Stimulated activated CD8-positive, alpha-beta memory T cell treated with anti-CD3 and anti-CD28 coated beads, Interleukin-7, amount 100 ng/mL, for 1 hour (primary cell): ENCODE measurements at places on chromosomes 7 and 10.

- DNase-seq = no peak
Measured at GRCh38 chr10:79391231-79392019, 44.2 kb downstream of the PPIF start.

DNA sequence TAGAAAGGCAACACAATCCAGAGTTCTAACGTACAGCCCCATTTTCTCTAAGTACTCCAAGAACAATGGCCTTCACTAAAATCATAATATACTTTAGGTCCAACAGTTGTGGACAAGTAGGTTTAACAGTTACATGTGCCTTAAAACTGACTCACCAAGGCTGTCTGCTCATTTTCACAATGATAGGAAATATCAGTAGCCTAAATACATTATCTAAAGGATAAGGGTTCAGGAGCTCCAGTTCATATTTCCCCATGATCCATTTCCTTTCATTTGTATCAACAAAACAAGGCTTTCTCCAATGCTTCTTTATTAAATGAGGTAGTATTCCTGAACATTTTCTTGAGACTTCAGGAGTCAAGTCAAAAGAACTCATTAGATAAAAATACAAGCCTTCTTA, 164.0 kb downstream of the SLC25A13 start:
- no peak for DNase-seq

GRCh38 chr7:98602755-98603398, 14.2 kb upstream of the NPTX2 start:
- no peak for DNase-seq

DNA sequence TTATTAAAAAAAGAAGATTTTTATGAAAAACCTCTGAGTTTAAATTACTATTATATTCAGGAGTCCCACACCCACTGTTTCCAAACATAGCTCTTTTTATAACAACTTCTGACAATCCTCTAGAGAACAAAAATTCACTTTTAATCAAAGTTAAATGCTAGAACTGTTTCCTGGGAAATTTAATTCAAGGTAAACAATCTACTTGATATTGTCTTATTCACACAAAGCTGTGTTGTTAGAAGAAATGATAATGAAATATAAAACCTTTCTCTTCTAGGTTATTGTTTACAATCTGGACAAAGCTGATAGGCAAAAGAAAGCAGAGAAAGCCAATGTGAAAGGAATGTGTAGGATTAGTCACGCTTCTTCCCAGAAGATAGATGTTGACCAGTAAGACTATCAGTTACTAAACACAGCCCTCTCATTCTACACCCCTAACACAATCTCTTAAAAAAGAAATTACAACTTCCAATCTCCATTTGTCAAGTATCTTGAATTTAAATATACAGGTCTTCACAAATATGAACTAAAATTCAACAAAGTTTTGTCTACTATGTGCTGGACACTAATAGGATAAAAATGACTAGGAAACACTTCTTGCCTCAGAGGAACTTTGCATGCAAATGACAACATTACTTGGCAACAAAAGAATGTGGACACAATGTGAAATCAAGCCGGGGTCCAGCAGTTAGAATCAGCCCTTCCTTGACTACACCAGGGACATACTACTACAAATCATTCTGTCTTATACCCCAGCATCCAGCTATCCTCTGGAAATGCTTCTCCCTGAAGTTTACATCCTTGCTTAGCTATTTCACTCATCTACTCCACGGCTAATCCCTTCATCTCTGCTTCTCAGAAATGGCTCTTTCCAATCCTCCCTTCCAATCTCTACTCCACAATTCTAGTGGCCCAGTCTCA, 123.7 kb downstream of the IMMP2L start:
- no peak for DNase-seq

DNA sequence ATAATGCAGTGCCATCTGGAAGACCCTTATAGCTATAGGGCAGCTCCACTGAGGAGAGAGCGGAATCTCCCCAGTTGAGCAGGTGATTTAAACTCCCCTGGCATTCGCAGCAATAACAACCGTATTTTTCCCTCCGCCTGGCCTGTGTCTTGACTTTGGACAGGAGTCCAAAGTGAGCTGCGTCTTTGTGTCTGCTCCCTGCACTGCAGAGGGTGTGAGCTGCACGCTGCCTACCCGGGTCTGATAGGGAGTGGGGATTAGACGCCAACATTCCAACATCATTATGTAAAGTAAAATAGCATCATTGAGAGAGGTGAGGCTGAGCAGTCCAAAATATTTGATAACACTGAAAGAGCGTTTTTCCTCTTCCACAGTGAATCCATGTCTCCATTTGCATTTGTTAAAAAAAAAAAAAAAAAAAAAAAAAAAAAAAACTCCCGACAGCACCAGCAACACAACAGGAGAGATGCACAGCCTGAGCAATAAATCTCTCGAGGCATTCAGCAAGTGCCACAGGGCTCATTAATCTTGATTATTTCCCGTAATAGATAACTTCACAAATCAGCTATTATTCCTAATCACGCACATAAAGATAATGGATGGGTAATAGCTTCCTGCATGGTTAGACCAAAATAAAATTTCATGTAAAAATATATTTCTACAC, 68.6 kb downstream of the CELF2 start:
- no peak for DNase-seq

- DNase-seq = no peak
Measured at GRCh38 chr7:155815332-155816191, 3.3 kb upstream of the SHH start.

- DNase-seq = no peak
Measured at GRCh38 chr7:17242504-17242903, 55.9 kb upstream of the AHR start.

DNA sequence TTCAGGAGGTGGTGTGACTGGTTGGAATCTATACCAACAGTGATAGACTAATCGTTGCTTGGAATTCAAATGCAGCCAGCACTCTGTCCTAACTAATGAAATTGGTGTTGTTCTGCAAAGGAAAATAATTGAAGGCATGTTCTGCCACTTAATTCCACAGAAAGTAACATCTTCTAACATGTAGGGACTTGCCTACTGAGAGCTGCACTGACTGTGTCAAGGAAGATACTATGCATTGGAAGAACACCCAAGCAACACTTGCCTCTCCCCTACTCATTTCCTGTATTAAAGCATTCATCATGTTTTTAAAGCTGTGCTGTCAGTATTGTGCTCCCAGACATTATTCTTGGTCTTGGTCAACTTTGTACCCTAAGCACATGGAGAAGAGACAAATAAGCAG, 2.7 kb upstream of the CYP3A7 start:
- DNase-seq = no peak

DNA sequence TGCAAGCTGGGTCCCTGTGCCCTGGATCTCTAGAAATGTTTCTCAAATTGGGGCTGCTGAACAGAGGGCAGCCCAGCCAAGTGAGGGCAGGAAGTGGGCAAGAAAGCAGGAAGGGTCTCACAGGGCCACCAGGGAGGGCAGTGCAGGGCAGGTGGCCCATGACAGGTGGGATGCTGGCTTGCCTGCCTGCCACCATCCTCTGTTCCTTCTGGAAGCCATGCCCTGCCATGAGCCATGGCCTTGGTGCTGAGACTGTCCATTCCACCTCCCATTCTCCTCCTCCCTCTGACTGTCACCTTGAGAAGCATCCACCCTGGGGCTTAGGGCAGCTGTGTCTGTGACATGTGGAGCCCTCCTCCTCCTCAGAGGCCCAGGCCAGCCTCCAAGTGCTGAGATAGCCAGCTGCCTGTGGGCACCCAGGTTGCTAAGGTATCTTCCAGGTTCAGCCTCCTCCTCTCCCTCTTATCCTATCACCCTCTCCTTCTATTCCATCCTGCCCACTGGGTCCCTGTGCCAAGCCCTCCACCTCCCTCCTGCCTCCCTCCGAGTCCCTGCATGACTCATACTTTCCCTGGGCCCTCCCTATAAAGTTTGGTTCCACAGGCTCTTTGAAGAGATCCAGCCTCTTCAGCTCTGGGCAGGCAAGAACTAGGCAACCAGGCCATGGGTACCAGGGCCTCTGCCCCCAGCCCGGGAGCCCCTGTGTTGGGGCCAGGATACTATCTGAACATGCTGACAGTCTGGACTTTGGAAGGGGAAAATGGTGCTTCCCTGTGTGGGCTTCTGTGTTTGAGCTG, 1.3 kb downstream of the VSIR start:
- DNase-seq = no peak

DNA sequence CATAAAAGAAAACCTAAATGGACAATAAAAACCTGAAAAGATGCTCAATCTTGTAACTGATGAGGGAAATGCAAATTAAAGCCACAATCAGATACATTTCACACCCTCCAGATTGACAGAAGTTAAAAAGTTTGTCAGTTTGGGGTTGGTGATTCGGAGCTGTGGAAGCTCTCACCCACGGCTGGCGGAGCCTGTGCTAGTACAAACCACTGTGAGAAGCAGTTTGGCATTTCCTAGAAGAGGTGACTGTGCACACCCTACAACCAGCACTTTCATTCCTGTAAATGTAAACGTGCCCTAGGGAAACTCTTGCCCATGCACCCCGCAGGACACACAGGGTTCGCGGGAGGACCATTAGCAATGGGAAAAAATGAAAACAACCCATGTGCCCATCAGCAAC, 114.1 kb downstream of the BMS1 start:
- no peak for DNase-seq

GRCh38 chr7:4288791-4289394, 393.2 kb upstream of the FOXK1 start:
- no peak for DNase-seq

- no peak for DNase-seq
Measured at GRCh38 chr7:503575-504111, 16.0 kb downstream of the PDGFA start.

GRCh38 chr10:118401708-118402193, 59.6 kb upstream of the FAM204A start:
- no peak for DNase-seq

DNA sequence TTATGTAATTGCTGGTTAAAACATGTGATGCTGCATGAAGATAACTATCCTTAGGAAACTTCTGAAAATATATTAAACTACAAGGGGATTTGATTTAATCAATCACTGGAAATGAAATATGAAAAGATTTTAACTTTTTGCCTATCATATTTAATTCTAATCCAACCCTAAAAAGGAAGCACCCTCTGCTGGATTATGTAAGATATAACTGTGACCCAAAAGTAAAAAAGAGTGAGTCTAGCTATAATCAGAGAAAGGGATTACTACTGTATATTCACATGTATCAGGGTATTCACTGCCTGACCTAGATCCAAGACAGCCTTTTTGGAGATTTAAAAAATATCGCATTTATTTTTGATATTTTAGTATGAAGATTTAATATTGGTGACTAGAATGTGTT, 295.5 kb downstream of the MDFIC start:
- no peak for DNase-seq

DNA sequence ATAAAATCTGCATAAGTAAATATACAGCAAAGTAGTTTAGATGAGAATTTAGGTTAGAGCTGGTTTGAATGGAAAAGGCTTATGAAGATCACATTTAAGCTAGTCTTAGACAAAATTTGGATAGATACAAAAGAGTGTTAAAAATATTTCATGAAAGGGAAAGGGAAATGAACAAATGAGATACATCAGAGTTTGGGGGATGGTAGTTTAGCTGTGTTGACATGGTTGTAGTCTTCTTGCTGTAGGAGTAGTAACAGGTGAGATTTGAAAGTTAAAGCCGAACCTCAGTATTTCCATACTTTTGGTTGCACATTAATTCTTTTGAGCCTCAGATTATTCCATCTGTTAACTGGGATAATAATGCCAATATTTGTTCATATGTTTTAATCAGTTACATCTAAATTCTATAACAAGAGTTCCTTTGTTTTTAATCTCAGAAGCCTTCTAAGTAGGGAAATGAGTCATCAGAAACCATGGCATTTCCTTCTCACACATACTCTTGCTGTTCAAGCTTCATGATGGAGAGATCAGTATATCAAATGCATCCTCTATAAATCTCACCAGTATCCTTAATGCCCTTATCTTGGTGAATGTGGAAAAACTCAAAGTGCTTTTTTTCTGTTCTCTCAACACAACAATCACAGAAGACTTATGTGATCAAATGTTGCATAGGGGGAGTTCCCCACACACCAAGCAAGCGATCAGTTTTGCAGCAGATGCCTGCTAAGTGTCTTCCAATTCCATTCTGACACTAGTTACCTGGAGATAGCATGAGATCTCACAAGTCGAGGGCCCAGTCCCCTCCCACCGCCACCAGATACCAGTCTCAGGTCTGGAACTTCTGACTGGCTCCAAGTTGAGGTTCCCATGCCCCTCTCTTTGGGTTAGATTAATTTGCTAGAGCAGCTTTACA, 84.7 kb downstream of the MAPK8 start:
- DNase-seq = no peak

DNA sequence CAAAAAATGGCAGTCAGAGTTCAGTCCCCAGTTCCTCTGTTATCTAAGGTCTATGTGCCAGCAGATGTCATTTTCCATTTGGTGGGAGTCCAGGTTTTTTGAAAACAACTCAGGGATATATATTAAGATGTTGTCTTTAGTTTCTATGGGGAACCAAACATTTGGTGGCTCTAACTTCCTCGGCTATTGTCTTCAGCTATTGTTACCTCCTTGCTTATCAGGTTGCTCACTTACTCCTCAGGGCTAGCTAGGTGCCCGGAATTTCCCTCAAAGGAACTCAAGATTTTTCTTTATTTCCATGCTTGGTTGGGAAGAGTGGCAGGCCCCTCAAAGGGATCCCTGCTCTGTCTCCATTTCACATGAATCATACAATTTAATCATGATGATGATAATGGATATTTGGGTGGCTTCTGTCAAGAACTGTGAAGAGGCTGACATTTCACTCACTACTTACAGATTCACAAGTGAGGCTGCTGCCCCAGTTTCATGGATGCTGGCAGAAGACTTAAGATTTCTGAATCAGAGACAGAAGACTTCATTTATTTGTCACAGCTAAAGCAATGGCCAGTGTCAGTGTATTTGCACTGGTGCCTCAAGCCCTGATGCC, 182.8 kb downstream of the PKD1L1 start:
- DNase-seq = no peak

GRCh38 chr10:121183236-121183635, 332.1 kb downstream of the WDR11 start:
- no peak for DNase-seq

GRCh38 chr7:144027070-144027469, 21.7 kb upstream of the OR2A5 start:
- no peak for DNase-seq

- no peak for DNase-seq
Measured at GRCh38 chr10:8350250-8350967, 295.9 kb downstream of the GATA3 start.
